H9 (cell line): ENCODE measurements at places on chromosomes 5 and 9. TPM values are rescaled to one million over a fixed set of nuclear protein-coding genes. Genes with fewer than 3 reads are reported as not detected.

LCN9 gene
- 0.52 and 0.72 TPM in 2 replicates for total RNA-seq

GRCh38 chr9:32334112-32334511 lies 50.3 kb upstream of the ACO1 start:
- H3K36me3 ChIP-seq = peaks cover 8% of the 10 kb centered on the region
- H3K27ac ChIP-seq = no peak overlapping the region
- no peaks in the 10 kb centered on the region for H3K27me3 ChIP-seq
- no peaks in the 10 kb centered on the region for H3K4me1 ChIP-seq

DNA sequence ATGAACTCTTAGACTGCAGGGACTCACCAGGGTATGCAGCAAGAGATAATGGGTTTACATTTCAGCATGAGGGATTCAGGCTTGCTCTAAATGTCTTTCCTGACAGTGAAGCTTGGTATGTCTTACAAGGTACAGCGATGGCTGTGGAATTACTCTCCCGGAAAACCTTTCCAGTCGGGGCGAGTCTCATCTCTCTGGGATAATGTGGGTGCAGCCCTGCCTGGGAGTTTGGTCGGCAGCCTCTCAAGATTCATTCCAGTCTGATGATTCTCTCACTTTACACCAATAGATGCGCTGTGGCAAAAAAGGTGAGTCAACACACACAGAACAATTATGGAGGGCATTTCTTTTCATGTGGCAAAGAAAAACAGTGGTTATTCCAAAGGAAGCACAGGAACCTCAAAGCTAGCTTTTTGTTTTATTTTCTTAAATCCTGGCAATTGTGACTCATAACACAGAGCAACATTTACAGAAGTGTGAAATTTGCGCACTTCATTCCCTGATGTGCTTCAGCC lies 190.3 kb downstream of the DCP2 start:
- H3K27me3 ChIP-seq = no peaks in the 10 kb centered on the region
- no peak overlapping the region for H3K27ac ChIP-seq
- no peak for DNase-seq
- no peaks in the 10 kb centered on the region; the same call in 1 of the 2 replicates for H3K4me1 ChIP-seq

- no peak for DNase-seq
- H3K4me1 ChIP-seq = no peaks in the 10 kb centered on the region
- no peaks in the 10 kb centered on the region for H3K36me3 ChIP-seq
- H3K27ac ChIP-seq = no peak overlapping the region
- H3K4me3 ChIP-seq = no peak overlapping the region
These were observed 339.0 kb upstream of the CTNND2 start for GRCh38 chr5:12242950-12243888.

SPATA31D4 gene
- total RNA-seq = not detected in 2 replicates

SLC1A1 gene
- total RNA-seq = 4.2 and 4.7 TPM in 2 replicates

GRCh38 chr5:10030219-10030831 lies 219.4 kb downstream of the ATPSCKMT start:
- H3K36me3 ChIP-seq = no peaks in the 10 kb centered on the region; the same call in 2 of the 3 replicates
- no peaks in the 10 kb centered on the region for H3K4me1 ChIP-seq
- no peak overlapping the region for H3K27ac ChIP-seq
- H3K27me3 ChIP-seq = no peaks in the 10 kb centered on the region

- no peak overlapping the region for H3K4me3 ChIP-seq
- no peak for DNase-seq
- peaks cover 5% of the 10 kb centered on the region; the same call in 1 of the 2 replicates for H3K4me1 ChIP-seq
- no peak overlapping the region for H3K27ac ChIP-seq
- no peaks in the 10 kb centered on the region for H3K27me3 ChIP-seq
These were observed 4.3 kb downstream of the SMIM33 start for GRCh38 chr5:139474890-139475791.

GRCh38 chr5:148843510-148844318 lies 17.3 kb downstream of the ADRB2 start:
- H3K4me1 ChIP-seq = no peaks in the 10 kb centered on the region
- no peak for DNase-seq
- no peaks in the 10 kb centered on the region for H3K27me3 ChIP-seq

DNA sequence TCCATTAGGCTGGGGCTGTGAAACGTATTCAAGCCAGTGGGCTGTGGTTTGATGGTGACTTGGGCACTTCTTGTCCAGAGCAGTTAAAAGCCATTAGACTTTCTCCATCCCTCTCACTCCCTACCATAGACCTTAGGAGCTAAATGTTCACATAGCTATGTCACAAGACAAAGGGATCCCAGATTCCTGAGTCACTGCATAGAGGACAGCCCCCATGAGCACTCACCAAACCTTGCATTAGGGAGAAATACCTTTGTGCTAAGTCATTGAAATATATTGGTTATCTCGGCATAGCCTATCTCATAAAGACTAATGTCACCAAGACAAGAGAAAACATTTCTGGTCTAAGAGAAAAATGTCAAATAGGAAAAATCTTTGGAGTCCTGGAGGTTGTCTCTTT lies 104.3 kb downstream of the TRPM6 start:
- no peaks in the 10 kb centered on the region for H3K36me3 ChIP-seq
- H3K27me3 ChIP-seq = no peaks in the 10 kb centered on the region
- no peak overlapping the region for H3K27ac ChIP-seq
- DNase-seq = no peak
- no peak overlapping the region for H3K4me3 ChIP-seq

- H3K4me3 ChIP-seq = no peak overlapping the region
- no peaks in the 10 kb centered on the region for H3K27me3 ChIP-seq
- no peak for DNase-seq
- H3K4me1 ChIP-seq = no peaks in the 10 kb centered on the region
- H3K36me3 ChIP-seq = peaks cover 67% of the 10 kb centered on the region
These were observed 34.8 kb downstream of the FGD3 start for GRCh38 chr9:92982130-92982529.

DNA sequence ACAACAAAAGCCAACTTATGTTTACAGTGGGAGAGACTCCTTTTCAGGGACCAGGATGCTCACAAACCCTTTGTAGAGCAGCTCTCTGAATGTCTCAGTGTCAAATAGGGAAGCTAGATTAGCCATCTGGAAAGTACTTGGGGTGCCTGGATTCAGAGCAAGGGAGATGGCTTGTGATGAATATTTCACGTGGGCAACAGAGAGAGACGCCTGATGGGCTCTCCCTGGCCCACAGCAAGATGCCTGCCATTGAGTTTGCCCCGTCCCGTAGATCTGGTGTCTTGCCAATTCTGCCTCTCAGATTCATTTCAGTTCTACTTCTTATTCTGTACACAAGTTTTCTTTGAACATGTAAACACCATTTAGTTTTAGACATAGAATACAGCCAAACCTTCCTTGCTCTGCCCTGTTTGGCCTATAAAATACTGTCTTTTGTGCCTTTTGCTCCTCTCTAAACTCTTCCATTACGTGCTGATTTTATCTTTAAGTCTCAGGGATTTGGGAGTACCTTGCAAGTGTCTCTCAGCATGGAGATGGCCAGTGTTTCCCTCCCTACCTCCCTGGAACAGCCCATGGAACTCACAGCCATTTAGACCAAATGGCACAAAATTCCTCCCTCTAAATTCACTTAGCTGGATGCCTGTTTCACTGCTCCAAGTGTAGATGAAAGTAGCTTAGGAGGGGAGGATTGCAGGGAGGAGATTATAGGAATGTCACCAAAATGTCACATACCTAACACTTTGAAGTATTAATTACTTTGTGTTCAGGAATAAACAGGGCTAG lies 234.3 kb downstream of the SAXO1 start:
- DNase-seq = no peak
- no peaks in the 10 kb centered on the region for H3K27me3 ChIP-seq
- no peaks in the 10 kb centered on the region; the same call in 1 of the 2 replicates for H3K4me1 ChIP-seq
- H3K27ac ChIP-seq = no peak overlapping the region
- no peak overlapping the region for H3K4me3 ChIP-seq

DNA sequence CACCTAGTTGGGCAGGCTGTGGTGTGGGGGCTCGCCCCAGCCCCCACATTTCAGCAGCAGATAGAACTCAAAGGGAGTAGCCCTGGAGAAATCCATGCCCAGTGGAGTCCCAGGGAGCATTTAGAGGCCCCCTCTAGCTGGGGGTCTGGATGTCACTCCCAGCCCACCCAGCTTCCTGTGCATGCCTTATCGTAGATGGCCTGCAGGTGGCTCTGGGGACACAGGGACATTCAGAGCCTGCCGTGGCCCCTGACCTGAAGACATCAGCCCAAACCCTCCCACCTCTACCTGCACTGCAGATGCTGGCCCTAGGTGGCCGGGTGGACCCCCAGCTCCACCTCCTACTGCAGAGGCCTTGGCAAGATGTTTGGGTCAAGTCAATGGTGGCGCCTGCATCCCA lies 49.0 kb upstream of the LMX1B start:
- no peak overlapping the region for H3K4me3 ChIP-seq
- H3K36me3 ChIP-seq = no peaks in the 10 kb centered on the region
- no peaks in the 10 kb centered on the region for H3K4me1 ChIP-seq
- DNase-seq = peak; percentile 70

GRCh38 chr5:102713278-102713677 lies 41.8 kb upstream of the PAM start:
- DNase-seq = no peak
- H3K4me1 ChIP-seq = 0 out of 2 replicates have a peak, but pooled peaks cover 3% of the 10 kb centered on the region
- no peaks in the 10 kb centered on the region for H3K27me3 ChIP-seq

GRCh38 chr5:56323505-56323904 lies 90.4 kb upstream of the ANKRD55 start:
- H3K27ac ChIP-seq = no peak overlapping the region
- no peaks in the 10 kb centered on the region for H3K36me3 ChIP-seq
- no peak overlapping the region for H3K4me3 ChIP-seq
- H3K27me3 ChIP-seq = no peaks in the 10 kb centered on the region
- no peak for DNase-seq

DNA sequence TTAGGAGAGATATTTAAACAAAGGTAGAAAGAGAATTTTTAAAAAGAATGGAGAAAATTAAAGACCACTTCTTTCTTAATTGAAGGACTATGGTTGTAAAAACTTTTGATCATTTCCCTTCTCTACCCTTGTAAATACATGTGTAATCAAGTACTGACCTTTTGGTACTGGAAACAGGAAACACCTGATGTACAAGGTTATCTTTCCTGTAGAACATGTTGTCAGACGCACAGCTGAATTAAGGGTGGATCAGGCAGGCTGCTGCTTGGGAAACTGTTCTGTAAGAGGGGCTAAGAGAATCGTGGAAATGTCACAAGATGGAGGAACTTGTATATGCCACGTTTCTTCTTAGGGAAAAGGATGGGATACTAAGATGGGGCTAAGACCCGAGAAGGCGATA lies 341.6 kb downstream of the ZNF608 start:
- DNase-seq = no peak
- H3K36me3 ChIP-seq = no peaks in the 10 kb centered on the region
- no peak overlapping the region for H3K27ac ChIP-seq
- no peak overlapping the region for H3K4me3 ChIP-seq
- H3K27me3 ChIP-seq = no peaks in the 10 kb centered on the region

DNA sequence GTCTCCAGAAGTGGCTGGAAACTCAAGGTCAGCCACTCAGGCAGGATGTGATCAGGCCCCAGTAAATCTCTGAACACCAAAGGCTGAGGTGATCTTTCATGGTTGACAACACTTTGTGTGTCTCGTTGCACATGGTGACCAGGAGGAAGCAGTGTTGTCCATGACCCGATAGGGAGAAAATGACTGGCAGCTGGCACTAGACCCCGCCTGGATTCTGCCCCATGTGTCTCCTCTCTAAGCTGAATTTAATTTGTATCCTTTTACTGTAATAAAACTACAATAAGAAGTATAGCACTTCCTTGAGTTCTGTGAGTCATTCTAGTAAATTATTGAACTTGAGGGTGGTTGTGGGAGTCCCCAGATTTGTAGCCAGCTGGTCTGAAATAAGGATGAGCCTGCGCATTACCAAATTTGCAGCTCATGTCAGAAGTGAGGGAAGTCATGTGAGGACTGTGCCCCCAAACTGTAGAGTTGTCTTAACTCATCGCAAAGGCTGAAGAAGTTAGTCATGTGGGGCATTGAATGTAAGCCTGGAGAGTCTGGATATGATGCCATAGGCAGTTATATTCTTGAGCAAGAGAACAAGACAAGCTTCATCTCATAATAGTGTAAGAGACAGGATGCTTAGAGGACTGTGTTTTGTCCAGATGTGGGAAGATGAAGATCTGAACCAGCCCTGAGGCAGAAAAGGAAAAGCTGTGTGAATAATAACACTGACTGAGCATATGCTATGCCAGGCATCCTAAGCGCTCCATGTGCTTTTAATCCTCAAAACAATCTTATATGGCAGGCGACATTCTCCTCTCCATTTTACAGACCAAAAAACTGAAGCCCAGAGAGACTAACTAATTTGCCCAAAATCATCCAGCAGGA lies 55.9 kb downstream of the TMEM215 start:
- no peak for DNase-seq
- H3K4me3 ChIP-seq = no peak overlapping the region
- H3K36me3 ChIP-seq = no peaks in the 10 kb centered on the region

GRCh38 chr5:435961-436640 lies 6.9 kb upstream of the EXOC3 start:
- DNase-seq = peak; percentile 47
- H3K36me3 ChIP-seq = no peaks in the 10 kb centered on the region; the same call in 2 of the 3 replicates
- no peak overlapping the region for H3K27ac ChIP-seq
- H3K4me3 ChIP-seq = no peak overlapping the region
- no peaks in the 10 kb centered on the region for H3K27me3 ChIP-seq

TMEM174 gene
- not detected in 2 replicates for total RNA-seq

GRCh38 chr5:38046103-38046502 lies 206.3 kb upstream of the GDNF start:
- no peaks in the 10 kb centered on the region for H3K27me3 ChIP-seq
- no peaks in the 10 kb centered on the region for H3K36me3 ChIP-seq
- peaks cover 3% of the 10 kb centered on the region; the same call in 1 of the 2 replicates for H3K4me1 ChIP-seq
- no peak overlapping the region for H3K4me3 ChIP-seq
- no peak for DNase-seq
- H3K27ac ChIP-seq = no peak overlapping the region

CSNK1A1 gene
- 304 and 310 TPM in 2 replicates for total RNA-seq

- no peaks in the 10 kb centered on the region for H3K27me3 ChIP-seq
- H3K27ac ChIP-seq = no peak overlapping the region
- H3K36me3 ChIP-seq = no peaks in the 10 kb centered on the region
- DNase-seq = no peak
These were observed 72.3 kb upstream of the PRLR start for GRCh38 chr5:35302544-35302943.

GRCh38 chr9:126702151-126703001 lies 88.6 kb downstream of the LMX1B start:
- H3K27me3 ChIP-seq = peaks cover 3% of the 10 kb centered on the region; the same call in 1 of the 2 replicates
- H3K36me3 ChIP-seq = no peaks in the 10 kb centered on the region
- peak overlapping the region; percentile 37; the same call in 2 of the 3 replicates for H3K4me3 ChIP-seq
- no peaks in the 10 kb centered on the region for H3K4me1 ChIP-seq
- peak; percentile 81 for DNase-seq
- no peak overlapping the region for H3K27ac ChIP-seq

- H3K36me3 ChIP-seq = no peaks in the 10 kb centered on the region
- no peaks in the 10 kb centered on the region for H3K27me3 ChIP-seq
- no peak overlapping the region for H3K27ac ChIP-seq
- no peak for DNase-seq
- no peaks in the 10 kb centered on the region for H3K4me1 ChIP-seq
These were observed 224.5 kb downstream of the MAST4 start for GRCh38 chr5:66820630-66821207.

GRCh38 chr9:95090871-95091577 lies 226.5 kb downstream of the FANCC start:
- no peak overlapping the region for H3K27ac ChIP-seq
- DNase-seq = no peak
- no peak overlapping the region for H3K4me3 ChIP-seq
